Neural progenitor cell (in vitro differentiated cells): ENCODE measurements at places on chromosomes 6 and 20. TPM values are rescaled to one million over a fixed set of nuclear protein-coding genes. Genes with fewer than 3 reads are reported as not detected.

DNA sequence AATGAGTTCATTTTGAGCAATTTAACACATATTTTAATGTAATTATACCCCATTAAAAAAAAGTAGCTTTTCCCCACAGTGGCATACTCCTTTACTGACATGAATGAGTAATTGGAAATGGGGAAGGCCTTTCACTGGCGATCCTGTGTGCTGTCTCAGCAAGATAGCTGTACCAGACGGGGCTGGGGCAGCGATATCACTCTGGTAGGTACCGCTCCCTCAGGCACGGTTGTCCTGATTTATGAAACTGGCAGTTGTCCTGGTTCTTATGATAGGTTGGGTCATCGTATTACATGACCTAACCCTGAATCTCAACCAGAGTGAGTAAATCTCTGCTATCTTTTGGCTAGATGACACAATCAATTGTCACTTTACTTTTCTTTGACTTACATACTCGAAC is 355.0 kb upstream of the MAP3K7 start:
- no peak for DNase-seq

GRCh38 chr6:168194732-168195567 is 115.9 kb upstream of the FRMD1 start:
- no peak for DNase-seq

GRCh38 chr20:32366380-32366779 is 8.2 kb downstream of the ASXL1 start:
- DNase-seq = no peak

DNA sequence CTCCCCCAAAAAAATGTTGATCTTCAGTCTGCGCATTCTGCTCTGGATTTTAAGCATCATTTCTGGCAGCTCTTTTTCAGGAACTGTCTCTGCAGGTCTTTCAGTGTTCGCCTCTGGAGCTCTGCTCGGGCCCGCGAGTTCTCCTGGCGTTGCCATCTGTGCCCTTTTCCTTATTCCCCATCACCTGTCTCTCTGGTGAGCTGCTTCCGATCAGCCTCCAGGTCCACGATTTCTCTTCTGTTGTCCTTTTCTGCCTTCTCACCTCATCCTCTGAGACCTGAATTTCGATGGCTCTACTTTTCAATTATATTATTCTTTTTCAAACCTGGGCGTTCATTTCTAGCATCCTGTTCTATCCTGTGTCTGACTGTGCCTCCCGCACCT is 590 bp upstream of the MAP1LC3A start:
- DNase-seq = no peak

GRCh38 chr20:54688476-54688875 is 213.1 kb downstream of the DOK5 start:
- no peak for DNase-seq

GZF1 gene
- total RNA-seq = 12.9 and 13.8 TPM in 2 replicates

TEAD3 gene
- total RNA-seq = 9.7 and 23.5 TPM in 2 replicates
